ENCODE measurements at places on chromosomes 5 and 9. TPM values are rescaled to one million over a fixed set of nuclear protein-coding genes. Genes with fewer than 3 reads are reported as not detected.

The IFNE gene
- total RNA-seq, result 0.25 TPM

The N4BP3 gene
- 7.7 TPM for total RNA-seq

The TNFSF15 gene
- 0.07 TPM for total RNA-seq

The C5orf22 gene
- 30.3 TPM for total RNA-seq

The ADAMTS6 gene
- 2.0 TPM for total RNA-seq

The CAMK2A gene
- not detected for total RNA-seq

- no peak for DNase-seq
Observed at GRCh38 chr9:93603906-93604326, 27.5 kb downstream of the PHF2 start.

- DNase-seq, result no peak
Observed at GRCh38 chr9:85056203-85056572, 386.7 kb downstream of the NTRK2 start.

GRCh38 chr9:101787891-101788290 lies 49.4 kb upstream of the GRIN3A start:
- DNase-seq, result no peak

DNA sequence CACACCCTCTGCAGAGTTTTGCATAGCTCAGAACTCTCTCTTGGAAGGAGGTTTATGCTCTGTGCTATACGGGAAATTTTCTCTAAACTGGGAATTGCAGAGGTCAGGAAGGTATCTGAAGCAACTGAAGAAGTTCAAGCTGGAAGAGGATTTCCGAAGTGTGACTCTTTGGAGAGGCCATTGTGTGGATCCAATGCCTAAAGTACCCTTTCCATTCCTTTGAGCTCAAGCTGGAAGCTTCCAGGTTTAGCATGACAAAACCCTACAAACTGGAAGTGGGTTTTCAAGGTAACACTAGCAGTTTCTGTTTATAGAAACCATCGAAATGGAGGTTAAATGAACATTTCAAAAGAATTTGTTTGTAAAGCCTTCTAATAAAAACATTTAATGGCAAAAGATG lies 187.1 kb downstream of the CFAP90 start:
- DNase-seq, result no peak

GRCh38 chr5:87211676-87212075 lies 56.0 kb upstream of the RASA1 start:
- no peak for DNase-seq

GRCh38 chr9:130379649-130379970 lies 65.2 kb upstream of the ASS1 start:
- no peak for DNase-seq

DNA sequence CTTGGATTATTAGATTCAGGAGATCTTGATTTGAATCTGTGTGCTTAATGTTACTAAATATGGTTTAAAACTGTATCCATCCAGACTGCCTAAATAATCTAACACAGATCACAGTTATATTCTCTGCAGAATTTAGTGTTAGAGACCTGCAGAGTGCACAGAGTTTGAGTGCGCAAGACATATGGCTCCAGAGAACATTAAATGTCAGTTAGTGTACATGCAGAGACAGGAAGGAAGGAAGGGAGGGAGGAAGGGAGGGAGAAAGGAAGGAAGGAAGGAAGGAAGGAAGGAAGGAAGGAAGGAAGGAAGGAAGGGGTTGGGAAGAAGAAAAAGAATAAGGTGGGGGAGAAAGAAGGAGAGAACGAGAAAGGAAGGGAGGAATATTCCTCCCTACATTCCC lies 210.0 kb upstream of the COX7C start:
- no peak for DNase-seq

GRCh38 chr9:85553475-85553874 lies 188.3 kb downstream of the AGTPBP1 start:
- no peak for DNase-seq

- DNase-seq, result no peak
Observed at GRCh38 chr9:80622508-80622907, 1050.7 kb downstream of the TLE4 start.

DNA sequence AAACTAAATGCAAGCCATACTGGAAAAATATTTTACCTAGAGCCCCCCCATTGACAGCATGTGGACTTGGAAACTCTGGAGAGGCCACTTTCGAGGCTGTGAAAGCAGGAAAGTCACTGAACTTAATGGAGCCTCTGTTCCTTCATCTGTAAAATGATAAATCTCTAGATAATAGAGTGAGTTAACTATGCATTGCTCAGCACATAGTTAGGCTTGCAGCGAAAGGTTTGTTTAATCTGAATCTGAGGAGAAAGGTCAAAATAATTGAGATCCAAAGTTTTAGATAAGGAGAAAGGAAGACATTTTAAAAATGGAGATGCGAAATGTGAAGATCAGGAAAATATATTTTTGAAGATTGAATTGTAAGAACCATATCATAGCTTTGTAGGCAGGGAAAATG lies 4.6 kb downstream of the PCSK5 start:
- no peak for DNase-seq

- DNase-seq, result no peak
Observed at GRCh38 chr5:131965826-131966415, 20.5 kb upstream of the MEIKIN start.

GRCh38 chr5:99275128-99275527 lies 346.3 kb upstream of the CHD1 start:
- DNase-seq, result no peak

DNA sequence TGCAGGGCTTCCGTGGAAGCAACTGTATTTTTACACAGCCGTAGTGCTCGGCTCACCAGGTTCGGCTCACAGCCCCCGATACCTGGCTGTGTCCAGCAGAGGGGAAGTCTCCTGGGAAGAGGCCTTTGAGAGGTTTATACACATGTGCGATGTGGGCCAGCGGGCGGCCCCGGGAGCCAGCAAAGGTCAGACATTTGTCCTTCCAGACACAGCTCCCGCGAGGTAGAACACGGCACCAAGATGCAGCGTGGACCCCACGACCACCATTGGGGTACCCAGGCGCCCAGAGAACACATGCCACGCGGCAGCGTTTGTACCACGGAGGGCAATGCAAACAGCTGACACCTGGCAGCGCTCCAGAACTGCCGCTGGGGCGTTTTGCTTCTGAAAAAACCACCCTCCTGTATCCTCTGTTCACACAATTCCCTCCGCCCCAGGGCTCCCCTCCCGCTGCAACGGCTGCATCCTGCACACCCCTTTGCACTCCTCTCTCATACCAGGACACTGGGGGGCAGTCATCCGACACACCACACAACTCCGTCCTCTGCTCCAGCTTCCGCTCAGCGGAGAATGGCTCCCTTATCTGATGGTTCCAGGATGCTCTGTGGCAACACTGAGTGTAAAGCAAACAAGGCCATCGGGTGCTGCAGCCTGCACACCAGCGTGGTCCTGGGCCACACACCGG lies 235.3 kb downstream of the SYK start:
- peak; percentile 40 for DNase-seq

DNA sequence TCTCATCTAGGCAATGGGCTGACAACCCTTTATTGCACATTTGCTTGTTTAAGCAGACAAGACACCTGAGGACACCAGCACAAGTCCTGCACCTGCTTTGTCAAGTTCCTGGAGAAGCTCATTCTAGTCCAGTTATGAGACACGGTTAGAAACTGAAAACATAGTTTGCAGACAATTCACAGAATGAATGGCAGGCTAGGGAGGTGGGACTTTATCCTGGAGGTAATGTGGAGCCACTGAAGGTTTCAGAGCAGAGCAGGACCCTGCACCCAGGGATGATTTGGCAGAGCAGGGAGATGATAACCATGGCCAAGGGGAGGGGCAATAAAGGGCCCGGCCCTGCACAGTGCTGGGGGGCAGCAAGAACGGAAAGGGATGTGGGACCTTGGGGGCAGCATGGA lies 50.7 kb upstream of the SLC25A51 start:
- no peak for DNase-seq

GRCh38 chr5:181164076-181164952 lies 16.9 kb downstream of the OR2V2 start:
- DNase-seq, result no peak

- no peak for DNase-seq
Observed at GRCh38 chr5:9534881-9535517, 10.9 kb downstream of the SEMA5A start.

- no peak for DNase-seq
Observed at GRCh38 chr5:3034881-3035280, 283.4 kb upstream of the IRX2 start.

- DNase-seq, result no peak
Observed at GRCh38 chr9:122950263-122950662, 9.4 kb downstream of the RABGAP1 start.

- DNase-seq, result no peak
Observed at GRCh38 chr5:53052499-53052898, 57.1 kb downstream of the MOCS2 start.

DNA sequence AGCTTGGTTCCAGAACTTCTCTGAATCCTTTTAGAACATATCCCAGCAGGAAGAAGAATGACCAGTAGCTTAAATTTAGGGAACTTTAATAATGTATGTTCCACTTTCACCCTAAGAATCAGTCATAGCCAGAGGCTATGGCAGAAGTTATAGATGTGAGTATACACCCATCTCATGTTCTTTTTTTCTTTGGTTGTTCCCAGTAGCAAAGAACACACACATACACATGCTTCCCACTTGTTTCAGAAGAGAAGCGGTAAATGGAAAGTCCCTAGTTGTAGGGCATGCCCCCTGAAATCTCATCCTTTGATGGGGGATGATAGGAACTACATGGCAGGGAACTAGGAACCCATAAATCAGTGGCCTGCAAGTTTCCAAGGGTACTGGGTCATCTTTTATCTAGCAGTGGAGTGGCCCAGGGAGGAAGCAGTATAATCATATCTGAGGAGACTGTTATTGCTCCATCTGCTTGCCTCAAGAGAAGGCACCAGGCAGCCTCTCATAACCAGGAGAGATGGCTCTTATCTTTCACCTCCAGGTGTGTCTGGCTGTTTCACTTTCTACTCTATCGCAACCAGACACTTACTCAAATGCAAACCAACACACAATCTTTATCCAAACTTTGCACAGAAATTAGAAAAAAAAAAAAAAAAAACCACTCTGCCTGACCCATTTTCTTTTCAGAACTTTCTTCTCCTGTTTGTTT lies 109.5 kb downstream of the SNCAIP start:
- DNase-seq, result no peak
